ENCODE measurements at places on chromosomes 16 and 17.
A peak's percentile ranks its signal among the peaks of the same experiment; 100 is the strongest.

DNA sequence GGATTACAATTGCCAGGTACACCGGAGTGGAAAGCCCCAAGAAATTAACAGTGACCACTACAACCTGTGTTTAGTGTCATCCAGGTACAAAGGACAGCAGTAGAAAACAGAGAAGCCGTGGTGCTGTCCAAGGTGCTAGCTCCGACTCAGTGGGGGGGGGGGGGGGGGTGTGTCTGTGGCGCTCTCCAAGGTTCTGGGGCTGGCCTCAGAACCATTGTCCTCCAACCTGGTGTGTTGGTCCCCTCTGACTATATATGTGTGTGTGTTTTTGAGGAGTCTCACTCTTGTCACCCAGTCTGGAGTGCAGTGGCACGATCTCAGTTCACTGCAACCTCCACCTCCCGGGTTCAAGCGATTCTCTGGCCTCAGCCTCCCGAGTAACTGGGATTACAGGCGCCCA lies 5.8 kb upstream of the ZNF23 start:
- DNase-seq: peak; percentile 25

DNA sequence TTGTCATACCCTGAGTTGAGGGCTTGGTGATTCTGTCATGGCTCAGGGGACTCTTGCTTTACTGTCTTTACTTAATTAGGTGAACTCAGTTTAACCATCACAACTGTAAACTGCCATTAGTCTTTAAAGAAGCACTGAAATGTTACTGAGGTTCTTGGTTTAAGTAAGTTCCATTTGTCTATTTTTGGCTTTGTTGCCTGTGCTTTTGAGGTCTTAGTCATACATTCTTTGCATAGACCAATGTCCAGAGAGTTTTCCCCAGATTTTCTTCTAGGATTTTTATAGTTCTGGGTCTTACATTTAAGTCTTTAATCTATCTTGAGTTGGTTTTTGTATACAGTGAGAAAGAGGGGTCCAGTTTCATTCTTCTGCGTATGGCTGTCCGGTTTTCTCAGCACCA lies 137.5 kb downstream of the SOCS1 start:
- no peak for DNase-seq

- no peak for DNase-seq
Observed at GRCh38 chr17:3630781-3631180, 5.3 kb downstream of the SHPK start.

- DNase-seq: no peak
Observed at GRCh38 chr17:57408071-57408811, 151.9 kb downstream of the MSI2 start.

DNA sequence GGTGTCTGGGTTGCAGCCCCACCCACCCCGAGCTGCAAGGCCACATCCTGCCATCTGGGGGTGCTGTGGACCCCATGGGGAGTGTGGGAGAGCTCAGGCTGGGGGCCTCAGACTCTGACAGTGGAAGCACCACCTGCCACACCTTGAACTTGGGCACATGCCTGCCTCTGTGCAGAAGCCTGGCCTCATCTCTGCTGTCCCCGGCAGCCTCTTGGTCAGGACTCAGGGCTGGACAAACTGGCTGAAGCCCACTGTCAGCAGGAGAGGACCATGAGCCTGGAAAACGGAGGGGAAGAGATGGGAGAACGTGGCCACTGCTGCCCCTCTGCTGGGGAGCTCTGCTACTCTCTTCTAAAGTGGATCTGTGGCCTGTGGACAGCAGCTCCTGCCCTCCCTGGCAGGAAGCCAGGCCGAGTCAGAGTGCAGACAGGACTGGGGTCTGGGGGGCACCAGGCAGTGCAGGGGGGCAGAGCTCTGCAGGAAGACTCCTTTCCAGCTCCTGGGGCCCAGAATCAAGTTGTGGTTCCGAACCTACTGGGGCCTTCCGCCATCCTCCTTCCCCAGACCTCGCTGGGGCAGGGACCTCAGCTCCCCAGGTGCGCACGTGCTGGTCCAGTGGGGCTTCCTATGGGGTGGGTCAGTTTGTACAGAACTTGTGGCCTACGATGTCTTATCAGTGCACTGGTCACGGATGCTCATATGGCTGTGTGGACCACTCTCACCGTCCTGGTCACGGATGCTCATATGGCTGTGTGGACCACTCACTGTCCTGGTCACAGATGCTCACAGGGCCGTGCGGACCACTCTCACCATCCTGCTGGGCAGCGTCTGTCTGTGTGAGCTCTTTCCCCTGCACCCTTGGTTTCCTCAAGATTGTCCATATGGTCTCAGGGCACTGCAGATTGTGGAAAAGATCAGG lies 207.7 kb downstream of the LAT start:
- DNase-seq: no peak

- DNase-seq: no peak
Observed at GRCh38 chr16:27961296-27961620, 102.3 kb downstream of the GSG1L start.

- no peak for DNase-seq
Observed at GRCh38 chr16:12317856-12318537, 341.5 kb downstream of the SNX29 start.

DNA sequence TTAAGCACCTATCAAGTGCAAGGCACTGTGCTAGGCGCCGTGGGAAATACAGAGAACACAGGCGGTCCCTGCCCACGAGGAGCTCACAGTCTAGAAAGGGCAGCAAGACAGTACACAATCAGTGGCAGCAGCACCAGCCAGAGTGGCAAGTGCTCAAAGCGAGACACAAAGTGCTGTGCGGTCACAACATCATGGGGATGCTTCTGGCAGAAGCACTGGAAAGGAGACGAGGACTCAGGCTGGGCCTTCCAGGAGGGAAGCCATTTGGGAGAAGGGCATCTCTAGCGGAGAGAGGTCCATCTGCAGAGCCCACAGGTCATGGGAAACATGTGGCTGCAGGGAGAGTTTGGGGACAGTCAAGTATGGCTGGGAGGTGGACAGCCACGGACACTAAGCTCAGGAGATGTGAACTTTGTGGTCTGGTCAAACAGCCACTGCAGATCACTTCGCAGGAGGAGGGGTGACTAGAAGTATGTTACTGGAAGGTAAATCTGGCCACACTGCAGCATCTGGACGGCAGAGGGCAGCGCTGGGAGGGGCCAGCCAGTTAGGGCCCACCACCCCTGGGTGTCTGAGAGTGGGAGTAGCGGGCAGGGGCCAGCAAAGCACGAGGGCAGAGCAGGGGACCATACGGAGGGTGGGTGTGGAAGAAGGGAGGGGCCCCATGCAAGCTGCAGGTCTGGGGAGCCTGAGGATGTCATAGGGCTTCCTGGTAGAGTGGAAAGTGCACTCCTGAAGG lies 71.1 kb downstream of the N4BP1 start:
- no peak for DNase-seq

DNA sequence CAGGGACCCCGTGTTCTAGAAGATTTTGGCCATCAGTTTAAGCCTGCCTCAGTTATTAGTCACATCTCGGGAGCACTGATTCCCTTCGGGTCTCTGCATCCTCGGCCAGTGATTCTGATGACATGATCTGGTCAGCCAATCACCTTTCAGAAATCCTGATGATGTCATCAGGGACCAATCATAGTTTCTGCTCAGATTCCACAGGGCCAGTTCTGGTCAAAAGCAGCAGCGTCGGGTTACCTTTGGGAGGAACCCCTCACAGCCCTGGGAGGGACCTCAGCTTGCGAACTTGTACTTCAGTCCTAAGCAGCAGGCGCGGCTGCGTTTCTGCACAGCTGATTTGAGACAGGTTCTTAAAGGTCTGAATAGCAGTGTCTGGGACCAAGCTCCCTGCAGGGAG lies 13.9 kb downstream of the KDM8 start:
- DNase-seq: no peak

DNA sequence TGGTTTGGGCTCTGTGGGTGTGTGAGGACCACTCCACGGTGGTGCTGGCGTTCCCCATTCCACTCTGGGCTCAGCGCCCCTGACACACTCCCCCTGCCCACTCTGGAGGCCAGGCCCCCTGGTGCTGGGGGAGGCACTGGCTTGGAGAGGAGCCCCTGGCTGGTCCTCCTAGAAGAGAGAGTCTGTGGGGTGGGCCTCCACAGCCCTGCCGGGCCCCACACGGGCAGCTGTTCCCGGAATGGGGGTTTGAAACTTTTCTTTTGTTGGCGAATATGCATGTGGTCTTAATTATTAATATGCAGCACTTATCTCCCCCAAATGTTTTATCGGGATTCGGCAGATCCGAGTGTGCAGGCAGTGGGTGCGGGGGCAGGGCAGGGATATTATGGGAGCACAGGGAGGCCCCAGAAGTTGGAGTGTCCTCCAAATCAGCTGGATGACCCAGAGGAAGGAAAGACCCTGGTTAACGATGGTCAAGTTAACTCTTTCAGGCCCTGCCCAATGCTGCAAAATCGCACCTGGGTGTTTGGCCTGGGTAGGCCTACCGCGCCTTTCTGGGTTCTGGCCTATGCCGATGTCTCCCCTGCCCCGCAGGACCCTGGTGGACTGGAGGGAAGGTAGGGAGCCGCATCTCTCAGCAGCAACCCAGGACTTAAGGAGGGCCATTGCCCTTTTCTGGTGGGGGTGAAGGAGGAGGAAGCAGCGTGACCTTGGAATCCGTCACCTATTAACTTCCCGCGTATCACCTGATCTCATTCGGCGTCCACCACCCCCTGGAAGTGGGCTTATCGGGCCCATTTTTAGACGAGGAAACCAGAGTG lies 36.0 kb downstream of the TMEM235 start:
- DNase-seq: no peak

- no peak for DNase-seq
Observed at GRCh38 chr17:29571883-29572681, 3.6 kb downstream of the TP53I13 start.

GRCh38 chr17:16329519-16330271 lies 23.6 kb downstream of the CENPV start:
- DNase-seq: no peak

- no peak for DNase-seq
Observed at GRCh38 chr16:70370924-70371323, 24.2 kb downstream of the DDX19A start.

GRCh38 chr16:70331588-70332358 lies 14.9 kb upstream of the DDX19A start:
- DNase-seq: no peak

DNA sequence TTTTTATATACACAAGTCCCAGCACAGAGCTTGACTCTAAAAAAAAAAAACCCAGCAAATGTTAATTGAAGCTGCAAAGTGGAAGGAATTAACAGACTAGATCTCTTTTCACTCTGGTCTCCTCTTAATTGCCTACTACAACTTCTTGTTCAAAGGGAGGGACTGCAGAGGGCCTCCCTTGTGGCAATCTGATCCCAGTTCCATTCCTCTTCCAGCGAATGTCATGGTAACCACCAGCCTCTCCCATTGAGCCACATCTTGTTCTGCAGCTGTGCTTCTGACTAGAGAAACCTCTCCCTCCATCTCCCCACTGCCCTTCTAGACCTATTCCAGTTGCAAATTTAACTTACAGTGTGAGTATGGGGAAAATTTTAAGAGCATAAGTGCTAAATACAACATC lies 5.9 kb downstream of the SUPT6H start:
- DNase-seq: no peak

GRCh38 chr17:42493319-42493718 lies 34.6 kb downstream of the ATP6V0A1 start:
- DNase-seq: no peak

DNA sequence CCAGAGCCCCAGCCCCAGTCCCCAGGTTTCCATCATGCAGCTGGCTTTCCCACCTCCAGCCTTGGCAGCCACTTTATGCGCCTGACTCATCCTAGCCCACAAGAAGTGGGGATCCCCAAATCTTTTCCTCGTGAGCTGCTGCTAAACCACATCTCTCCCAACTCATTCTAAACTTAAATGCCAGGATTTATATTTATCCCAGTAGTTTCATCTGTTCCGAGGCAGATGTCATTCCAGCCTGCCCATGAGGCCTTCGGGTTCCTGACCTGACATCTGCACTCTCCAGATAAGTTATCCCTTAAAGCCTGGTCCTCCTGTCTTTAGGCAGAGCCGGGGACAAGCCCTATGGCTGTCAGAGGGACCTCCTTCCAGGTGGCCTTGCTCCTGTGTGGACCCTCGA lies 16.6 kb downstream of the PLXDC1 start:
- no peak for DNase-seq

- DNase-seq: no peak
Observed at GRCh38 chr17:73647772-73648542, 3.7 kb upstream of the SDK2 start.

DNA sequence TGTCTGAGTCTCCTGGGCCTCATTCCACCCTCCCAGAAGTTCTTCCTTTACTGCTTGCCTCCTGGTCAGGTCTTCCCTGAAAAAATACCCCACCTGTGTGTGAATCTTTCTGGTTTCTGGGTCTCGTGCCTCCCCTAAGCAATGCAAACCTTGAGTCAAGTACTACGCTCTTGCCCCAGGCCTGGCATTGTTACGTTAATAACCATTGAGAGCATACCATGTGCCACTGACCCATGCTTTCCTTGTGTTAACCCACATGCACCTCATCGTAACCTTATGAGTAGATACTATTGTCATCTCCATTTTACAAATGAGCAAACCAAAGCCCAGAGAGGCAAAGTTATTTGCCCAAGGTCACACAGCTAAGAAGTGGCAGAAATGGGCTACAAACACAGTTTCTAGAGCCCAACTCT lies 25.4 kb upstream of the TOB1 start:
- no peak for DNase-seq

DNA sequence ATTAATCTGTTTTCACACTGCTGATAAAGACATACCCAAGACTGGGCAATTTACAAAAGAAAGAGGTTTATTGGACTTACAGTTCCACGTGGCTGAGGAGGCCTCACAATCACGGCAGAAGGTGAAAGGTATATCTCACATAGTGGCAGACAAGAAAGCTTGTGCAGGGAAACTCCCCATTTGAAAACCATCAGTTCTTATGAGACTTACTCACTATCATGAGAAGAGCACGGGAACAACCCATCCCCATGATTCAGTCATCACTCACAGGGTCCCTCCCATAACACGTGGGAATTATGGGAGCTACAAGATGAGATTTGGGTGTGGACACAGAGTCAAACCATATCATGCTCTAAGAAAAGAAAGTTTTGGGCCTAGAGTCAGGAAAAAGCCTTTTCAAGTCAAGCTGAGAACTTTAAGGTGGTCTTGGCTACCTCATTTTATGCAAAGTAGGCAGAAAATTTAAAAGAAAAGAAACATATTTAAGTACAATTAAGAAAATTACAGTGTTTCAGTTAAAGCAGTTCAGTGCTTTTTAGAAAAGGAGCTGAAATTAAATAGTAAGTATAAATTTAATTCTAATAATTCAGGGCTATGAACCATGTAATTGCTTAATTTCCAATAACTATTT lies 24.9 kb upstream of the CRYM start:
- no peak for DNase-seq

Measured in central memory CD4-positive, alpha-beta T cell (primary cell).